RPMI7951 (cell line): ENCODE measurements at places on chromosomes 13 and 19. TPM values are rescaled to one million over a fixed set of nuclear protein-coding genes. Genes with fewer than 3 reads are reported as not detected.

TEX26 gene
- not detected in 2 replicates for total RNA-seq

ZNF835 gene
- 0.24 TPM in 1 of 2 replicates, not detected in the other for total RNA-seq

LENG9 gene
- total RNA-seq, result 0.88 and 1.4 TPM in 2 replicates

BRME1 gene
- 1.6 and 2.1 TPM in 2 replicates for total RNA-seq

S1PR4 gene
- total RNA-seq, result not detected in 2 replicates

ZNF709 gene
- total RNA-seq, result 3.0 and 3.5 TPM in 2 replicates

RNF17 gene
- not detected in 2 replicates for total RNA-seq

MUC16 gene
- not detected in 2 replicates for total RNA-seq

KIR3DL2 gene
- total RNA-seq, result not detected in 2 replicates

RBM42 gene
- 90.8 and 103 TPM in 2 replicates for total RNA-seq

TMEM91 gene
- 2.4 and 4.8 TPM in 2 replicates for total RNA-seq

APOE gene
- 6.1 and 8.5 TPM in 2 replicates for total RNA-seq

CCDC70 gene
- total RNA-seq, result not detected in 2 replicates

- DNase-seq, result no peak
Measured at GRCh38 chr13:95763601-95764000, 86.7 kb downstream of the DNAJC3 start.

DNA sequence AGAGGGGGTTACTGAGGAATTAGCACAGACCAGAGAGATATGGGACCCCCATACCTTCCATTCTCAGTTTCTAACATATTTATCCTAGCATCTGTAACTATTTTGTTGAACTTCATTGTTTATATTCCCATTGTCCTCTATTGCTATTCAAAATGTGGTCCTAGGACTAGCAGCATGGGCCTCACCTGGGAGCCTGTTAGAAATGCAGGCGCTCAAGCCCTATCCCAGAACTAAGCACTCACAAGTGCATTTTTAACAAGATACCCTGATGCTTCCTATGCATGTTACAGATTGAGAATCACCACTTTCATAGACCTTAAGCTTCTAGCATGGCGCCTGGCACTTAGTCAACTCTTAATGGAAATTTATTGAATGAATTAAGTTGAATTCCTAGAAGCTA is 58.3 kb upstream of the TDRD3 start:
- no peak for DNase-seq

GRCh38 chr13:23384111-23384510 is 49.4 kb downstream of the SACS start:
- peak; percentile 74 for DNase-seq

GRCh38 chr13:111855786-111856185 is 211.2 kb upstream of the SOX1 start:
- no peak for DNase-seq

DNA sequence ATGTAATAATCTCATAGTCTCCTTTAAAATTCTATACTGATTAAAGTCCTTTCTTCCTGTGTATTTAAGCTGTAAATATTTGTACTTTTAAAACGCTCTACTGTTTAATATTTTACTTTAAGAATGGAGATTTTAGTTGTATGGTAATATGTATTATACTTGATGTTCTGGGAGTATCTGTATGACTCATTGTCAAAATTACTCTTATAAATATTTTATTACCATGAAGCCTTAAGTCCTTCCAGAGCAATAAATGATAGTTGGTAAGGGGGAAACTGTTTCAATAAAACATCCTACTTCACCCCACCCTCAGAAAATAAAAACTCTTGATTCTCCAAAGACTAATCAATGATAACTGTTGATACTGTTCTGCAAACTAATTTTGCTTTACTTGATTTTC is 6.4 kb downstream of the PCDH9 start:
- no peak for DNase-seq

- DNase-seq, result peak; percentile 28
Measured at GRCh38 chr13:109196948-109197347, 567.5 kb downstream of the MYO16 start.

DNA sequence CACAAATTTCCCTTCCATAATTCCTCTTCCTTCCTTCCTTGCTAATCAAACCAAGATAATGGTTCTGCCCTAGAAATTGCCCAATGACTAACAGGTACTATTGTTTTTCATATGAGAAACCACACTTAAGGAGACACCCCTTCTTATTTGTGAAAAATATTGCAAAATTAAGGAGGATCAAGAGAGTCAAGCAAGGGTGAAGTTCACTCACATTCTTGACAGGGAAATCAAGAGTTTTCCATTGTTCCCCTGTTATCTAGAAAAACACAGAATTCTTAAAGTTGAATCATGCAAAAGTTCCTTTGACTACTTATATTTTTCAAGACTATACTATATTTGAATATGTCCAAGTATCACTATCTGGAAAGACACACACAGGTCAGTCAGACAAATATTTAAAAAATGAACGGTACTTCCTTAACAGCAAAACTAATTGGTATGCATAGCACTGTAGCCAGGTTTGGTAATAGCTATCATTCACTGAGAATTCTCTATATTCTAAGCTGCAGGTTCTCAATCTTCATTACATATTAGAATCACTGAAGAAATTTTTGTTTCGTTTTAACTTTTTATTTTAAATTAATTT is 897.2 kb downstream of the DIAPH3 start:
- DNase-seq, result no peak

- DNase-seq, result no peak
Measured at GRCh38 chr13:40756042-40756441, 14.9 kb downstream of the MRPS31 start.

DNA sequence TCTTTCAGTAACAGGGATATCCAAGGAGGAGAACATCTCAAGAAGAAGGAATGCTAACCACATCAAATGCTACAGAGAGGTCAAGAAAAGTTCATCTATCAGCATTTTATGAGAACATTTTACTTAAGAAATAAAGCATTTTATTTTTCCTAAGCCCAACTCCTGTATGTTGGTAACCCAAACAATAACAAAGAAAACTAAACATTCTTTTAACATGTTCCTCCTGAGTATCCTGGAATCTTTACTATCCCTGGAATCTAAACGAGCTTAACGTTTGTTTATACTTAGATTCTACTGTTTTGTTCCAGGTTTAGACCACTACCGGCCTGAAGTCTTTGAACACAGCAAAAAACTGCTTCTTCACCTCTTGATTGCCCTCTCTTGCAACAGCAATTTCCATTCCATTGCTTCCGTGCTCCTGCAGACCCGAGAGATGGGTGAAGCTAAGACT is 89.7 kb downstream of the ZAR1L start:
- DNase-seq, result peak; percentile 19

GRCh38 chr13:25406377-25406776 is 34.6 kb downstream of the ATP8A2 start:
- no peak for DNase-seq

- DNase-seq, result peak; percentile 97
Measured at GRCh38 chr19:38657633-38658222, 10.3 kb downstream of the ACTN4 start.

DNA sequence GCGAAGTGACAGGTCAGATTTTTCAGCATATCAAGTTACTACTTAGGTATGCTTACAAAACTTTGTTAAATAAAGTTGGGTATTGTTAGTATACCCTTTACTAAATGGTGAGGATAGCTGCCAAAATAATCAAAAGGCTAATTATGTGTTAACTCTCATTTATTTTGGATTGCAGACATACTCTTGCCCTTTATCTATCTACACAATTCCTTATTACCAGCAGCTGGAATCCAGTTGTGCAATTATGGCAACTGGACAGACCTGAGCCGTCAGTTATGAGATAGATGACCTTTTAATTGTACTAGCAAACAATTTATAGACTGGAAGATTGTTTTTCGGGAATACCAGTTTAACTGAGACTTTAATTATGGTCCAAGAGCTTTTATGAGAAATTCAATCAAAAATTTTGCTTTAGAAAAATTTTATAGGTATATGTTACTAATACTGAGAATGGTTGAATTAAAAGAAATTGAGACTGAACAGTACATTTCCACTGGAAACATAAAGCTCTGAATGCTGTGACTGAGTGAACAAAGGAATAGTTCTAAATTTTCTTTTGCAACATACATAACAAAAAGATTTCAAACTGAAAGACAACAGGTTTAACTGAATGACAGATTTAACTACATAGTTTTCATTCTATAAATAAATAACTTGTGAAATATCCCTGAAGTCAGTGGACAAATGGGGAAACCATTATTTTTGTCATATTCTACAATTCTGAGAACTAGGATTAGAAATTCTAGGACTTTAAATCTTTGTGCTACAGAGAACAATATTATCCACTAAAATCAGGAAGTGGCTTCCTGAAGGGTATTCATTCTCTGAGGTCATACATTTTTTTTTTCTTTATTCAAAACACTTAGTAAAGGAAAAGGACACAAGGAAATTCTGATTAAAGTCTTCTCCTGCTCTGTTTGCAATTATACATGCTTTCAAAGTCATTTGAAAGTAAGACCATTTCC is 97.4 kb downstream of the ZC3H13 start:
- DNase-seq, result no peak

DNA sequence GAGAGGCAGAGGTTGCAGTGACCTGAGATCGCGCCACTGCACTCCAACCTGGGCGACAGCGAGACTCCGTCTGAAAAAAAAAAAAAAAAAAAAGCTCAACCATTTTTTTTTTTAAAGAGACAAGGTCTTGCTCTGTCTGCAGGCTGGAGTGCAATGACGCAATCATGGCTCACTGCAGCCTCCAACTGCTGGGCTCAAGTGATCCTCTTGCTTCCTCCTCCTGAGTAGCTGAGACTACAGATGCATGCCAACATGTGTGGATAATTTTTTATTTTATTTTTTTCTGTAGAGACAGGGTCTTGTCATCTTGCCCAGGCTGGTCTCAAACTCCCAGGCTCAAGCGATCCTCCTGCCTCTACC is 10.3 kb downstream of the EHD2 start:
- peak; percentile 86 for DNase-seq

- no peak for DNase-seq
Measured at GRCh38 chr19:30328096-30328495, 44.1 kb upstream of the ZNF536 start.

DNA sequence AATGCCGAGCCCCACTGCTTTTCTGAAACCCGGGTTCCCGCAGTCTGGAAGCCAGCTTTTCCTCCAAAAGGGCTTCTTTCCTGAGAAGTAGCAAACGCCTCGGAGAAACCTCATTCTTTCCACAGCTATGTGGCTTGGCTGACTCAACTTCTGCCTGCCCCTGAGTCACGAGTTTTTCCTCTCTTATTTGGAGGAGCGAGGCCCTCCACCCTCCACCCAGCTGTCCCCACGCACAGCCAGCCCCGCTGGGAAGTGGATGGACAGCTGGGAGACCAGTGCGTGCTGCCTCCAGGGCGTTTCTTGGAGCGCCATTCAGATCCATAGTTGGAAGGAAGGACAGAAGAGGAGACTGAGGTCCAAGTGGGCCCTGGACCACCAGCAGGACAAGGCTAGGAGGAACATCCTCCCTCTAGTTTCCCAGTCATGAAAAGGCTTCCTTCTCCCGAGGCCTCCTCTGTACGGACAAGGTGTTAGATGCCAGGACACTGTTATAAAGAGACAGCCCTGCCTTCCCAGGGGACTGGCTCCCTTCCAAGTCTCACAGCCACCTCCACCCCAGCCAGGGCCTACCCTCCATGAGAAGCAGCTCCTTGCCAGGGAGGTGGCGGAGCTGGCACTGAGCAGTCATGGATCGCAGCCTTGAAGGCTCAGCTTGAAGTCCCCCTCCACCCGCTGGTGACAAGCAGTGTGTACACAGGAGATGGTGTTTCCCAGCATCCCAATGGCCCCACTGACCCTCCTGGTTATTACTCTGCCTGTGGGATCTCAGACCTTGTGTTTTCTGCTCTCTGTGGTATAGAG is 2.5 kb upstream of the PLEKHF1 start:
- DNase-seq, result peak; percentile 96

DNA sequence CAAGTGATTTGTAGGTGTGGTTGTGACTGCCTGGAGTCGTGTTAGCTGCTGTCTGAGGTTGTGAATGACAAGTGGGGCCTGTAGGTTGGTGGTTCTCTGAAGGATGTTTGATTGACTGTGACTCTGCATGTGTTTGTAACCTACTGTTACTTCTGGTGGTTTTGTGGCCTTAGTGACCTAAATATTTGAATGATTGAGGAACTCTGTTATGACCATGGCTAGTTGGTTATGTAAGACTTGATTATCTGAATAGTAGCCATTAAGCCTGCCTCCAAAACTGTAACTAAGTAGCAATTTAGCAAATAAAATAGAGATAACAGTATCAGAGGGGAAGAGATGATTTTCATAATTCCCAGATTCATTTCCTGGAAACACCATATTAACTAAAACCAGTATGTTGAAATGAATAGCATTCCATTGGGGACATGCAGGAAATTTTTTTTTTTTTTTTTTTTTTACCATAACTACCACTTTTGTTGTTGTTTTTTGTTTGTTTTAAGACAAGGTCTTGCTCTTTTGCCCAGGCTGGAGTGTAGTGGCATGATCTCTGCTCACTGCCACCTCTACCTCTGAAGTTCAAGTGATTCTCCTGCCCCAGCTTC is 865 bp downstream of the ZNF382 start:
- no peak for DNase-seq

- DNase-seq, result peak; percentile 38
Measured at GRCh38 chr13:57624565-57625435, 6.7 kb upstream of the PCDH17 start.

DNA sequence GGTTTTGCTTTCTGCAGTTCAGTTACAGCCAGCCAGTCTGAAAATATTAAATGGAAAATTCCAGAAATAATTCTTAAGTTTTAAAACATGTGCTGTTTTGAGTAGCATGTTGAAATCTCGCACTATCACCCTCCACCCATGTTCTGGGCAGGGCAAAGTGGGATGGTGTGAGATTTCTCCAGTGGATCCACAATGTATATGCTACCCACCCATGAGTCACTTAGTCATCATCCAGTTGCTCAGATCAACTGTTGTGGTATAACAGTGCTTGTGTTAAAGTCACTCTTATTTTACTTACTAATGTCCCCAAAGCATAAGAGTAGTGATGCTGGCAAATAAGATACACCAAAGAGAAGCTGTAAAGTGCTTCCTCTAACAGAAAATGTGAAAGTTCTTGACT is 56.4 kb downstream of the CYSLTR2 start:
- no peak for DNase-seq

DNA sequence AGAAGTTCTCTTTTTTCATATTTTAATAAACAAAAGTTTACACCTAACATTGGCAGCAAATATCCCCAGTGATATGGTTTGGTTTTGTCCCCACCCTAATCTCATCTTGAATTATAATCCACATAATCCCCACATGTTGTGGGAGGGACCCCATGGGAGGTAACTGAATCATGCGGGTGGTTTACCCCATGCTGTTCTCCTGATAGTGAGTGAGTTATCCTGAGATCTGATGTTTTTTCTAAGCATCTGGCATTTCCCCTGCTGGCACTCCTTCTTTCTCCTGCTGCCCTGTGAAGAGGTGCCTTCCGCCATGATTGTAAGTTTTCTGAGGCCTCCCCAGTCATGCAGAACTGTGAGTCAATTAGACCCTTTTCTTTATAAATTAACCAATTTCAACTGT is 214.7 kb downstream of the SLITRK1 start:
- DNase-seq, result no peak

DNA sequence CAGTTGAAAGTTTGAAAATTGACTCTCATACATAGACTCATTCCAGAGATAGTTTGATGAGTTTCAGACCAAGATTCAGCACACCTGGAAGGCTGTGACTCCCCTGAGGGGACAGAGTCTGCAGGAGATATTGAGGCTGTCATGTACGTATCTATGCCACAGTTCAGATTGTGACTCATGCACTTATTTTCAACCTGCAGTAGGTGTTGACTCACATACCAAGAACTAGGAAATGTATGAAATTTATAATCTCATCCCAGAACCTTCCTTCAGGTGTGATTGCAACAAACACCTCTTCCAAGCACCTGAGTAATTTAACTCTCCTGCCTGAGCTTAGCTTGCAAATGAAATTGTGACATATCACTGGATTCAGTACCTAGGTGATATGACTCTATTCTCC is 64.4 kb upstream of the ZNF43 start:
- no peak for DNase-seq
